Spinal cord (tissue), 10 donors: ENCODE measurements at places on chromosomes 6 and 20. TPM values are rescaled to one million over a fixed set of nuclear protein-coding genes. Genes with fewer than 3 reads are reported as not detected.

- peak; percentile 88 for DNase-seq
Measured at GRCh38 chr6:30357678-30358540, 13.0 kb downstream of the RPP21 start.

DNA sequence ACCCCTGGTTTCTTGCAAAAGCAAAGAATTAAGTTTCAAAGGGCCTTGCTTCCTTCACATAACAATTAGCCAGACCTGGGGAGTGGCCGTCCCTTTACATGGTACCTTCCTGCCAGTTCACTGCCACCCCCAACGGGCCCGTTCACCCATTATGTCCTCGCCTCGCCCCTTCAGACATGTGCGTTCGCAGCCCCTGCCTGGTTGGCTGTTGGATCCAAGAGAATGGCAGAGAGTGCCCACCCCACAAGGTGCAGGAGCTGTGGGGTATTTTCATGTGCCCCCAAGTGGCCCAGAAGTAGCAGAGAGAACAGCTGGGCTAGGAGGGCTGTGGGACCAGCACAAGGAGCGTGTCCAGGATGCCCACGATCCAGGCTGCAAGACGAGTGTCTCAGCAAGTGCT lies 422.9 kb upstream of the SULF2 start:
- DNase-seq = no peak

DNA sequence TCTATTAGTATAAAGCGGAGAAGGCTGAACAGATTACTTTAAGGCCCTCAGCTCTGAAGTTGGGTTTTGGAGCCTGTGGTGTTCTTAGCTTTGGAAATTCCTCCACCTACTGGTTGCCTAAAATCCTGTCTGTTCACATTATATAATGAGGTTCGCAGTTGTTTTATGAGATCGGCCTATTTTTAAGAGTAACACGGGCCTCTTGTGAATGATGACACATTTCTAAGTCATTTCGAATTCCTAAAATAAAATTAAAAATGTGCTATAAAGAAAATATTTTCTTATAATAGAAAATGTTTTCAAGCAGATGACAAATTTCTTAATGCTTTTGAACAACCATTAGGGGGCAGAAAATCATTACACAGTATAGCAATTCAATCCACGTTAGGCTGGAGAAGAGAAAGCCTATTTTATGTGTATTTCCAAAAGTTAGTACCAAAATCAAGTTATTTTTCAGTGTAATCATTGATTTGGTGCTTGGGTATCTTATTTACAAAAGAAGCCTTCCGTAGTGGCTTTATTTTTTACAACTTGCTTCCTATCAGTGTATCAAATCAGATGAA lies 15.8 kb upstream of the FAM8A1 start:
- DNase-seq = peak; percentile 59

TMX4 gene
- 84.7 TPM for total RNA-seq

DNA sequence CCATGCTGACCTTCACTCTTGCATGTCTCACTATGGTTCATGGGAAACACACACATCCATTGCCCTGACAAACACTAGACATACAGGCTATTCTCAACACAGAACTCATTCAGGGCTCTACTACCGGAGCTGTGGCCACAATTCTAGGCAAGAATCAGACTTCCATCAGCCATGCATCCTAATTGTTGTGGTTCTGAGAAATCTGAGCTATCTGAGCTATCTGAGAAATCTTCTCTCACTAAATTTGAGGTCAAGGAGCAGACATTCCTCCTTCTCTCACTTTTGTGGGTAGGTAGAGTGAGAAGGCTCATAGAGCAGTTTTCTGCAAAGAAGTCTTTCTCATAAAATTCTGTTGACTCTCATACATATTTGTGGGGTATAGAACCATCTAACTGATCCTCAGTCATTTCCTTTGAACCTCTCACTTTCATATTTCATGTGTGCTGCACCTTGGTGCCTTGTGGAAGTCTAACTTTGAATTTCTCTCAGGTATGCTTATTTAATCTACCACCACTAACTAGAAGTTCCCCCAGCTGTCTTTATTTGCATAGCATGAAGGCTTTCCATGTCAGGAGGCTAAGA lies 43.6 kb downstream of the ADGRF1 start:
- DNase-seq = no peak

DNA sequence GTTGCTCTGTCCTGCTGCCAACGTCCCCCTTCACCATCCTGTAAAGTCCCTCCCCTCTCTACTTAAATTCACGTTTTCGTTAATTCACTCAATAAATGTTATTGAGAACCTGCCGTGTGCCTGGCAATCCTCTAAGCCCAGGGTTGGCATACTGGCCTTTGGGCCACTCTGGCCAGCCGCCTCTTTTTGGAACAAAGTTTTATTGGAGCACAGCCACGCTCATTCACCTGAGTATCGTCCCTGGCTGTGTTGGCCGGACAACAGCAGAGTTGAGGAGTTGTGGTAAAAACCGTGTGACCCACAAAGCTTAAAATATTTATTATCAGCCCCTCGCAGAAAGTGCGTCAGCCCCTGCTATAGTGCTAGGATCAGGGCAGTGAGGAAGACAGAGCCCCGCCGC lies 54.7 kb upstream of the TMEM181 start:
- no peak for DNase-seq

PROCR gene
- 50.3 TPM for total RNA-seq

GRCh38 chr6:101393829-101394251 lies 332 bp downstream of the GRIK2 start:
- no peak for DNase-seq

GRCh38 chr6:137951064-137951597 lies 84.1 kb downstream of the TNFAIP3 start:
- DNase-seq = peak; percentile 23

DNA sequence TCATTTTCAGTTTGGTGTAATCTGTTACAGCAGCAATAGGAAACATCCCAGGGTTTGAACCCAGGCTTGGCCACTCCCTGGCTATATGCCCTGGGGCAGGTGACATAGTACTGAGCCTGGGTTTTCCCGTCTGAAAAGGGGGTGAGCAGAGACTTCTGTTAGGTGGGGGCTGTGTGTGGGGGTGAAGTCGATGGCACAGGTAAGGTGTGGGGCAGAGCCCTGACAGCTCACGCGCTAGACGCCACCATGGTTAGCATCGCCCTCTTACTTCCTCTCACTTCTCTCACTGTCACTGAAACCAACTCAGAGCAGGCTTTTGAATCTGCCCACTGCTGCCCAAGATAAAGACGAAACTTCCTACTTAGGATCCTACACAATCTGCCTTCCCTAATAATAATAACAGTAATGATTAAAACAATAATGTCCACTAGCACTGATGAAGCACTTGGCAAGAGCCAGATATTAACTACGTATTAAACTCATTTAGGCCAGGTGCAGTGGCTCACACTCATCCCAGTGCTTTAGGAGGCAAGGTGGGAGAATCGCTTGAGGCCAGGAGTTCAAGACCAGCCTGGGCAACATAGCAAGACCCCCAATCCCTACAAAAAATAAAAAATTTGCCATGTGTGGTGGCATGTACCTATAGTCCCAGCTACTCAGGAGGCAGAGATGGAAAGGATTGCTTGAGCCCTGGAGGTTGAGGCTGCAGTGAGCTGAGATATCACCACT lies 117.9 kb upstream of the PTPN1 start:
- DNase-seq = no peak

- no peak for DNase-seq
Measured at GRCh38 chr6:108546079-108547049, 14.4 kb upstream of the FOXO3 start.

DNA sequence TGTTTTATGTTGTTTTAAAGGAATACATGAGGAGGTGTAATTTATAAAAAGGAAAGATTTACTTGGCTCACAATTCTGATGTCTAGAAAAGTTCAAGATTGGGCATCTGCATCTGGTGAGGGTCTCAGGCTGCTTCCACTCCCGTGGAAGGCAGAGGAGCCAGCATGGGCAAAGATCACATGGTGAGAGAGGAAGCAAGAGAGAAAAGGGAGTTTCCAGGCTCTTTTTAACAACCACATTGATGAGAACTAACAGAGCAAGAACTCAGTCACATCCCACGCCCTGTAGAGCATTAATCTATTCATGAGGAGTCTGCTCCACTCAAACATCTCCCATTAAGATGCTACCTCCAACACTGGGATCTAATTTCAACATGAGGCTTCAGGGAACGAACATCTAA lies 1666.3 kb downstream of the HACE1 start:
- DNase-seq = no peak

GRCh38 chr6:110114004-110114403 lies 65.5 kb downstream of the WASF1 start:
- no peak for DNase-seq

DNA sequence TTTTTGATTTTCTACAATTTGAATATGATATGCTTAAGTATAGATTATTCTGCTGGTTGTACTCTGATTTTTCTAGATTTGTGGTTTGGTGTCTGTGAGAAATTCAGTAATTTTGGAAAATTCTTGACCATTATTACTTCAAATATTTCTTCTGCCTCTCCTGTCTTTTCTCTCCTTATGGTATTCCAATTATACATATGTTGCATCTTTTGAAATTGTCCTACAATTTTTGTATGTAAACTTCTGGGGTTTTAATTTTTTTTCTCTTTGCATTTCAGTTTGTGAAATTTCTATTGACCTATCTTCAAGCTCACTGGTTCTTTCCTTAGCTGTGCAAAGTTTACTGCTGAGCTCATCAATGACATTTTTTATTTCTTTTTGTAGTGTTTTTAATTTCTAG lies 534.4 kb upstream of the SLC35B3 start:
- DNase-seq = no peak

OR12D3 gene
- total RNA-seq = not detected

LAMA4 gene
- 156 TPM for total RNA-seq

GRCh38 chr6:4295058-4295782 lies 159.8 kb upstream of the ECI2 start:
- no peak for DNase-seq

GRCh38 chr20:11406877-11407276 lies 510.8 kb upstream of the BTBD3 start:
- DNase-seq = no peak

SMLR1 gene
- not detected for total RNA-seq

DNA sequence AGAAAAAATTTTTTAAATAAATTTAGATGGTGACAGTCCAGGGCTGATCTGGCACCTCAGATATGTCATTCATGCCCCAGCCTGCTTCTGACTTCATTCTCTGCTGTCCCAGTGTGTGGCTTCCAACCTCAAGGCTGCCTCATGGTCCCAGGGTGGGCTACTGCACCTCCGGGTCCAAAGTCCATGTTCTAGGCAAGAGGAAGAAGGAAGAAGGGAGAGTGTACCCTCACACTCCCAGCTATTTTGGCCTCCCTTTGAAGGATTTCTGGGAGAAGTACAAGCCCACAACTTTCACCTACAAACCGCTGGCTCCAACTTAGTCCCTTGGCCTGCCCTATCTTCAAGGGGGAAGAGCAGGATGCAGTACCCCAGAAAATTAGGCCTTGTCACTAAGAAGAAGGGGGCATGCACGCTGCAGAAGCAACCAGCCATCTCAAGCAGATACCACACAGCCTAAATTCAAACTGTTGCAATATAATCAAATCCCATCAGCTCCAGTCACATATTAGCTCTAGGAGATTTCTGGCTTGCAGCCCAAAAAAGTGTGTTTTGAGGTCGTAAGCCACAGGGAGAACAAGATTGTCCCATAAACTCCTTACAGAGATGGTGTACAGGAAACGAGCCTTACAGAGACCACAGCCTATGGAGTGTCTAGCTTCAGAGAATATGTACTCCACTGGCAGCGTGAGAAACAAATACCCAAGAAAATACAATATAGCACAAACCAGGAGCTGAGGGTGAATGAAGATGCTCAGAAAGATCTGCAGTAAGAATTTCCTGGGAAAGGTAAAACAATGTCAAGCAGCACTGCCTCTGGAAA lies 906 bp upstream of the BTN3A2 start:
- peak; percentile 20 for DNase-seq

CGA gene
- 10.0 TPM for total RNA-seq

DNA sequence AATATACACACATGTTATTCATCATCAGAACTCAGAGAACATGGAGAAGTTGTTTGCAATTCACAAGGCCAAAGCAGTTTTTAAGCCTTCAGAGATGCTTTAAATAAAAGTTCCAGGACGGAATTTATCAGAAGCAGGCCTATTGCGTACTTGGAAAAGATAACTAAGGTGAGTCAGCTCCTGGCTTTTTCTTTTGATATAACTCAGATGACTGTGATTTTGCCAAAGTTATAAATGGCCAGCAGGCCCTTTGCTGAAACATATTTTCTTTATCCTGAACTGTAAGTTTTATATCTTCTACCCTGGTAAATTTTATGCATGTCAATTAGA lies 55.0 kb upstream of the PLCB1 start:
- no peak for DNase-seq

- DNase-seq = peak; percentile 23
Measured at GRCh38 chr6:140636908-140637402, 1262.5 kb upstream of the CITED2 start.

KCNQ5 gene
- 2.4 TPM for total RNA-seq

DNA sequence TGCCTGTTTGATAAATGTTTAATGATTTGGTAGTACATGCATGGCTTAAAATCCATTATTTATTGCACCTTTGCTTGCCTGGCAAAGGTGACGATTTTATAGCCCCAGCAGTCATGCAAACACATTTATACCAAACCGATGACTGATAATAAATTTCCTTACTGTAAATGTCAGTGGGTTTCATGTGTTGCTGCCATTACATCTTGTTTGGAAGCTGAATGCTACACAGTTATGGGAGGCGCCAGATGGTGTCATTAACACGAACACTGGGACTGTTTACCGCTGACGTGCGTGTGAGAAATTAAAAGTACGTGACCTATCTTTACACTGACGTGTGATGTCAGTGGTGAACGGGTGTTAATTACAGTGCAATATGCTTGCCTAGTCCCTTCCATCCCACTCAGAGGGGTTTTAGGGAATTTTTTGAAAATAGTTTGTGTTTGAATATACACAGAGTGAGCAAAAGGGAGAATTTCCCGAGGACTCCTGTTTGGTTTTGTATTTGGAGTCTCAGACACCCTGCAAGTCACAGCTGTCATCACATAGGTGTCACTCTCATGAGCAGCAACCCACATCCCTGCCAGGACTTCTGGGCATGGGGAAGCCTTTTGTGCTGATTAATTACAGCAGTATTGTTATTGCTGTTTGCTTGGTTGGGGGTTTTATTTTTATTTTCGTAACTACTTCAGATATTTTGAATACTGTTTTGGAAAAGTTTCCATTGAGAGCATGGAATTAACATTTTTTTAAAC lies 151.8 kb upstream of the INSM1 start:
- no peak for DNase-seq
